ENCODE measurements at places on chromosomes 4 and X. TPM values are rescaled to one million over a fixed set of nuclear protein-coding genes. Genes with fewer than 3 reads are reported as not detected.

- H3K27ac ChIP-seq: no peak overlapping the region
- H3K4me1 ChIP-seq: no peaks in the 10 kb centered on the region
- no peaks in the 10 kb centered on the region for H3K27me3 ChIP-seq
- peaks cover 11% of the 10 kb centered on the region for H3K36me3 ChIP-seq
- no peak overlapping the region for H3K4me3 ChIP-seq
- DNase-seq: no peak
Observed at GRCh38 chr4:79959652-79960051, 113.4 kb downstream of the ANTXR2 start.

DNA sequence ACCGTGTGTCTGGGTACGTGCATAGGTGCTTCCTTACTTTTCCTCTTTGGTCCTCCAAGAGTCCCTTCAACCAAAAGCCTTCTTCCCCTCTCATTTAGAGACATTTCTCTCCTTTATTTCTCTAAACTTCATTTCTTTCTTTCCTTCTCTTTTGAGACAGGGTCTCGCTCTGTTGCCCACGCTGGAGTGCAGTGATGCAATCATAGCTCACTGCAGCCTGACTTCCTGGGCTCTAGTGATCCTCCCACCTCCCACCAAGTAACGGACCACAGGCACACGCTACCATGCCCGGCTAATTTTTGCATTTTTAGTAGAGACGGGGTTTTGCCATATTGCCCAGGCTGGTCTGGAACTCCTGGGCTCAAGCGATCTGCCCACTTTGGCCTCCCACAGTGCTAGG, 42.2 kb downstream of the ACOX3 start:
- no peak overlapping the region for H3K4me3 ChIP-seq
- H3K4me1 ChIP-seq: peaks cover 18% of the 10 kb centered on the region
- H3K36me3 ChIP-seq: peaks cover 32% of the 10 kb centered on the region

DNA sequence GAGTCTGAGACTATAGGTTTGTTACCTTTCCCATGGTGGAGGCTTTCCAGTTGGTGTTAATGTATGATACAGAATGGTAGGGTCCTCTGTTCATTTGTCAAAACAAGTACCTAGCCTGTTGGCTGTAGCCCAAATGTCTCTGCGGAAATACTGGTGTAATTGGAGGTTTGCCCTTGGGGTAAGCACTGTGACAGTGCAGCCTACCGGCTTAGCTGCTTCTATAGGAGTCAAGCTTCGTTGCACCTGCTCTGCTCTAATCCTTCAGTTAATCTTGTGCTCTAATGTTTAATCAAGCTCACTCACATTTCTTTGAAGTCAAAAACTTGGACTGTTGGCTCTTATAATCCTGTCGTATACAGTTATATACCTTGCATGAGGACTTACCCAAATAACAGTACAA, 203.4 kb downstream of the CCNG2 start:
- no peaks in the 10 kb centered on the region for H3K4me1 ChIP-seq
- no peak overlapping the region for H3K27ac ChIP-seq
- no peaks in the 10 kb centered on the region for H3K36me3 ChIP-seq

Gene TMPRSS11B
- not detected for polyA plus RNA-seq

Gene CCNB3
- 0.04 TPM for polyA plus RNA-seq

- H3K36me3 ChIP-seq: no peaks in the 10 kb centered on the region
- H3K27me3 ChIP-seq: no peaks in the 10 kb centered on the region
- no peak overlapping the region for H3K27ac ChIP-seq
- DNase-seq: no peak
- H3K4me3 ChIP-seq: no peak overlapping the region
- no peaks in the 10 kb centered on the region for H3K4me1 ChIP-seq
Observed at GRCh38 chr4:107115185-107115847, 79.2 kb upstream of the DKK2 start.

DNA sequence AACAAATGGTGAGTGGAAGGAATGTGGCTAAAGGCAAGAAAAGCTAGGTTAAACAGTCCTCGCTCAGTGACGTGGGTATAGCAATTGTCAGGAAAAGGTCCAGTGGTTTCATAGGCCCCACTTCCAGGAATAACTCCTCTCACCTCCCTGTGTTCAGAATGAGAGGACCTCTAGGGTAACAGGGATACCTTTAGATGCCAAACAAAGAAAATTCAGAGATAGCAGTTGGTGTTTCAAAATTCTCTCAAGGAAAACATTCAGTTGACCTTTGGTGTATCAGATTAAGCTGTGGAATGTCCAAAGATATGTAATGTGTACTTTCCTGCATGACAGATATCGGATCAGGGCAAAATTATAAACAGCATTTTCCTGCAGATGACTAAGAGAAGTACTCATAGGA, 155.9 kb downstream of the ARHGAP6 start:
- DNase-seq: no peak
- no peaks in the 10 kb centered on the region for H3K27me3 ChIP-seq
- no peaks in the 10 kb centered on the region for H3K36me3 ChIP-seq
- H3K27ac ChIP-seq: no peak overlapping the region
- no peaks in the 10 kb centered on the region for H3K4me1 ChIP-seq

DNA sequence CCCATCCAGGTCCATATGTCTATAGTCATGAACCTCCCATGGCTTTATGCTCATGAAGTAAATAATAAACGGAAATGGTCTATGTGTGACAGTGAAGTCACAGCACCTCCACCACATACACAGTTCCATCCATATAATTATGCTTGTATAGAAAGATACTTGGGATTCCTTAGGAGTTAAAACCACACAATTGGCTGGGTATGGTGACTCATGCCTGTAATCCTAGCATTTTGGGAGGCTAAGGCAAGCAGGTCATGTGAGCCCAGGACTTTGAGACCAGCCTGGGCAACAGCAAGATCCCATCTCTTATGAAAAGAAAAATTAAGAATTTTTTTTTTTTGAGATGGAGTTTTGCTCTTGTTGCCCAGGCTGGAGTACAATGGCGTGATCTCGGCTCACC, 55.6 kb upstream of the RBM47 start:
- no peaks in the 10 kb centered on the region for H3K27me3 ChIP-seq
- H3K4me3 ChIP-seq: no peak overlapping the region
- H3K36me3 ChIP-seq: no peaks in the 10 kb centered on the region
- H3K4me1 ChIP-seq: peaks cover 48% of the 10 kb centered on the region
- no peak overlapping the region for H3K27ac ChIP-seq

- no peak overlapping the region for H3K4me3 ChIP-seq
- H3K27ac ChIP-seq: no peak overlapping the region
- no peaks in the 10 kb centered on the region for H3K36me3 ChIP-seq
- peaks cover 12% of the 10 kb centered on the region for H3K4me1 ChIP-seq
- DNase-seq: no peak
Observed at GRCh38 chr4:41455206-41455605, 82.8 kb upstream of the LIMCH1 start.

DNA sequence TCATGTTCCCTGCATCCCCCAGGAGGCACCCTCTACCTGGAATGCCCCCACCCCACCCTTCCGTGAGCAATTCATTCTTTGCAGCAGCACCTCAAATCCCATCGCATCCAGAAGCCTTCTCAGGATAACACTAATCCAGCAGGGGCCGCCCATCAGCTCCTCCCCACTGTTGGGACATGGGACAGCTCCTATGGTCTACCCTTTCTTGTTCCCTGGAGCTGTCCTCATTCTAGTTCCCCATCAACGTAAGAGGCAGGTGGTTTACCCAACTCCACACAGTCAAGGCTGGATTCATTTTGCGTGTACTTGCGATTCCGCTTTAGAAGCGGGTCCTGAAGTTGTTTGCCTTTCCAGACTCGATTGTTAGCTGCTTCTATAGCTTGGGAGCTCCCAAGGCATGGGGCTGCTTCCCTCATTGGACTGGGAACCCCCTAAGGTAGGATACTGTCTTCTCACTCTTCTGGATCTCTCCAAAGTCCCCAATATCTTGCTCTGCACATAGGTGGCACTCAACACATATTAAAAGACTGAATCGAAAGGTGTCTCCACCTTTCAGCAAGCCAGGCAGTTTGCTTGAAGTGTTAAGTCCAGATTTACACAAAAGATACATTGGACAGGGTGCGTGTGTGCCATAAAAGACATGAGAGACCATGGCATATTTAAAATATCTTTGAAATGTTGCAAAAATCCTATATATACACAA, 942 bp upstream of the APLN start:
- H3K27ac ChIP-seq: no peak overlapping the region
- DNase-seq: no peak
- no peaks in the 10 kb centered on the region for H3K36me3 ChIP-seq
- H3K4me1 ChIP-seq: peaks cover 19% of the 10 kb centered on the region
- peaks cover 39% of the 10 kb centered on the region for H3K27me3 ChIP-seq
- no peak overlapping the region for H3K4me3 ChIP-seq

GRCh38 chr4:14894392-14895292, 107.6 kb upstream of the CPEB2 start:
- no peak overlapping the region for H3K27ac ChIP-seq
- H3K4me3 ChIP-seq: no peak overlapping the region
- no peaks in the 10 kb centered on the region for H3K36me3 ChIP-seq
- no peaks in the 10 kb centered on the region for H3K4me1 ChIP-seq
- no peak for DNase-seq

Gene CSN1S1
- not detected for polyA plus RNA-seq

DNA sequence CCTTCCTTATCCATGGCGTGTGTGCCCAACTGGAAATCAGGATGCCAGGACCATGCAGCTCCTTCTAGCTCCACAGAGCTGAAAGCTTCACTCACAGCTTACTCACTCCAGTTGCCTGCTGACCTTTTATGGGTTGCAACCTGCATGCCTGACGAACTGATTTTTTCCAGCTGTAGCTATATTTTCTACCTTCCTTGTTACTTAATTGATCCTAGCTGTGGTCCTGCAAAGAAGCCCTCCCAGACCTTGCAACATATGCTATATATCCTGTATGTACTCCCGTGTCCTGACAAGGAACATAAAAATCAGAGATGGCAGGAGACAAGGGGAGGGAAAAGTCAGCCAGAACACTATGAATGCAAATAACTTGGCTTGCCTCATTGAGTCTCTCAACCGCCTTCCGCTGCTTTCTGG, 135.3 kb upstream of the LDB2 start:
- no peak overlapping the region for H3K4me3 ChIP-seq
- H3K4me1 ChIP-seq: no peaks in the 10 kb centered on the region
- H3K27ac ChIP-seq: no peak overlapping the region
- no peaks in the 10 kb centered on the region for H3K27me3 ChIP-seq
- H3K36me3 ChIP-seq: no peaks in the 10 kb centered on the region

- no peak overlapping the region for H3K4me3 ChIP-seq
- DNase-seq: no peak
- no peaks in the 10 kb centered on the region for H3K4me1 ChIP-seq
- H3K36me3 ChIP-seq: no peaks in the 10 kb centered on the region
Observed at GRCh38 chr4:6224735-6225134, 24.4 kb upstream of the JAKMIP1 start.

Gene GPR34
- polyA plus RNA-seq: 3.1 TPM

DNA sequence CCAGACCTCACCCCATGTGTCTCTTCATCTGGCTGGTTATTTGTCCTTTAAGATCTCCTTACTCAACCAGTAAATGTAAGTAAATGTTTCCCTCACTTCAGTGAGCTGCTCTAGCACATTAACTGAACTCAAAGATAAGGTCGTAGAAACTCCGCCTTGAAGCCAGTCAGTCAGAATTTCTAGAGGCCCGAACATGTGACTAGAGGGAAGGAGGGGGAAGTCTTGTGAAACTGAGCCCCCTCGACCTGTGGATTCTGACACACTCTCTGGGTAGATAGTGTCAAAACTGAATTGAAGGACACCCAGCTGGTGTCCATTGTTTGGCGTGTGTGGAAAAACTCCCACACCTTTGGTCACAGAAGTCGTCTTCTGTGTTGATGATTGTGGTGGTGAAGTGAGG, 933.9 kb downstream of the ADGRL3 start:
- H3K36me3 ChIP-seq: no peaks in the 10 kb centered on the region
- H3K4me1 ChIP-seq: no peaks in the 10 kb centered on the region
- H3K27me3 ChIP-seq: no peaks in the 10 kb centered on the region
- no peak overlapping the region for H3K4me3 ChIP-seq
- H3K27ac ChIP-seq: no peak overlapping the region

GRCh38 chr4:85793233-85793585, 318.3 kb downstream of the ARHGAP24 start:
- DNase-seq: no peak
- no peak overlapping the region for H3K4me3 ChIP-seq
- peaks cover 8% of the 10 kb centered on the region for H3K4me1 ChIP-seq
- no peaks in the 10 kb centered on the region for H3K27me3 ChIP-seq
- H3K36me3 ChIP-seq: no peaks in the 10 kb centered on the region

GRCh38 chr4:152087335-152087734, 326.5 kb upstream of the GATB start:
- DNase-seq: no peak
- H3K4me3 ChIP-seq: no peak overlapping the region
- no peaks in the 10 kb centered on the region for H3K4me1 ChIP-seq
- H3K27ac ChIP-seq: no peak overlapping the region
- no peaks in the 10 kb centered on the region for H3K36me3 ChIP-seq

GRCh38 chrX:108199691-108200090, 108.1 kb downstream of the ATG4A start:
- no peak overlapping the region for H3K27ac ChIP-seq
- H3K36me3 ChIP-seq: no peaks in the 10 kb centered on the region
- H3K27me3 ChIP-seq: no peaks in the 10 kb centered on the region
- H3K4me3 ChIP-seq: no peak overlapping the region
- H3K4me1 ChIP-seq: no peaks in the 10 kb centered on the region

Gene MAP3K15
- not detected for polyA plus RNA-seq

GRCh38 chr4:122785099-122785498, 41.5 kb upstream of the FGF2 start:
- no peak overlapping the region for H3K27ac ChIP-seq
- no peaks in the 10 kb centered on the region for H3K36me3 ChIP-seq
- no peak overlapping the region for H3K4me3 ChIP-seq
- no peaks in the 10 kb centered on the region for H3K27me3 ChIP-seq
- H3K4me1 ChIP-seq: no peaks in the 10 kb centered on the region
- no peak for DNase-seq

Gene PLP1
- not detected for polyA plus RNA-seq

DNA sequence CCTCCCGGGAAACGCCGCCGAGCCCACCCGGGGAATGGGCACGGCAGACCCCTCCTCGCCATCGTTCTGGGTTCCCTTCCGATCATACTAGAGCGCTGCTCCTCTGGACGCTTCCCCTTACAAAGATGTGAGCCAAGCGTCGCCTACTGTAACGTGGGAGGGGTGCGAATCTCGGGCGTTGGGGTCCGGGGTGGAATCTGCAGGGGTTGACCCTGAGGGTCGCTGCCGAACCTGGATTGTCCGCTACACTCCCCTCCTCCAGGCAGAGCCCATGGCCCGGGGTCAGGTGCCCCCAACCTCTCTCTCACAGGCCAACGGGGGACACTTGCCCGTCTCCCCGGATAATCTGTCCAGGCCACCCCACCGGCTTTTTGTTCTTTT, 13.8 kb downstream of the BCOR start:
- no peak for DNase-seq
- no peak overlapping the region for H3K4me3 ChIP-seq
- H3K27ac ChIP-seq: no peak overlapping the region
- H3K4me1 ChIP-seq: peaks cover 24% of the 10 kb centered on the region

Data from CD14-positive monocyte (primary cell).